ENCODE measurements at places on chromosomes 5 and 9. TPM values are rescaled to one million over a fixed set of nuclear protein-coding genes. Genes with fewer than 3 reads are reported as not detected.
A peak's percentile ranks its signal among the peaks of the same experiment; 100 is the strongest.

DNA sequence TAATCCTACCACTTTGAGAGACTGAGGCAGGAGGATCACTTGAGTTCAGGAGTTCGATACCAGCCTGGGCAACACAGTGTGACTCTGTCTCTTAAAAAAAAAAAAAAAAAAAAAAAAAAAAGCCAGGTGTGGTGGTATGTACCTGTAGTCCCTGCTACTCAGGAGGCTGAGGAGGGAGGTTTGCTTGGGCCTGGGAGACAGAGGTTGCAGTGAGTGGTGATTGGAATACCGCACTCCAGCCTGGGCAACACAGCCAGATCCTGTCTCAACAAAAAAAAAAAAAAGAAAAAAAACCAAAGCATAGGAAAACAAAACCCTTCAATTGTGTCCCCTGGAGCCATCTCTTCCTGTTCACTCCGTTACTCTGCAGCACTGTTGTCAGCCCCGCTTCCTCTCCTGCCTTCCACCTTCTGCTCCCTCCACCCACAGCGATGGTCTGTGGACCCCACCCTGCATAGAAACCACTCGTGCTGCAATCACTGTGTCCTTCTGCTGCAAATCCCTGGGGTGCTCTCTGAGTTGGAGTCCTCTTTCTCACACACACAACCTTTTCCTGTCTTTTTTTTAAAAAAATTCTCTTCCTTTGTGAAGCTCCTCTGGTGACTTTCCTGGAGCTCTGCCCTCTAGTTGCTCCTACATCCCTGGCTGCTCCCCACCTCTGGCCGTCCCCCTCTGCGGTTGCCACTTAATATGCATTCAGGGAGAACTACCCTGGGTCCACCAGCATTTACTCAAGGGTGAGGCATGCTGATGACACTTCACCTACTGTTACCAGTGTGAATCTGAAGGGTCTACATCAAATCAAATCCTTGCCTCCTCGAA, 22.2 kb downstream of the CCT5 start:
- H3K36me3 ChIP-seq, result peaks cover 4% of the 10 kb centered on the region
- no peak for DNase-seq
- H3K27ac ChIP-seq, result no peak overlapping the region
- H3K4me3 ChIP-seq, result no peak overlapping the region
- peaks cover 2% of the 10 kb centered on the region for H3K27me3 ChIP-seq

- no peaks in the 10 kb centered on the region for H3K36me3 ChIP-seq
- no peaks in the 10 kb centered on the region for H3K4me1 ChIP-seq
- no peak overlapping the region for H3K27ac ChIP-seq
Observed at GRCh38 chr5:88829054-88829453, 53.9 kb downstream of the MEF2C start.

DNA sequence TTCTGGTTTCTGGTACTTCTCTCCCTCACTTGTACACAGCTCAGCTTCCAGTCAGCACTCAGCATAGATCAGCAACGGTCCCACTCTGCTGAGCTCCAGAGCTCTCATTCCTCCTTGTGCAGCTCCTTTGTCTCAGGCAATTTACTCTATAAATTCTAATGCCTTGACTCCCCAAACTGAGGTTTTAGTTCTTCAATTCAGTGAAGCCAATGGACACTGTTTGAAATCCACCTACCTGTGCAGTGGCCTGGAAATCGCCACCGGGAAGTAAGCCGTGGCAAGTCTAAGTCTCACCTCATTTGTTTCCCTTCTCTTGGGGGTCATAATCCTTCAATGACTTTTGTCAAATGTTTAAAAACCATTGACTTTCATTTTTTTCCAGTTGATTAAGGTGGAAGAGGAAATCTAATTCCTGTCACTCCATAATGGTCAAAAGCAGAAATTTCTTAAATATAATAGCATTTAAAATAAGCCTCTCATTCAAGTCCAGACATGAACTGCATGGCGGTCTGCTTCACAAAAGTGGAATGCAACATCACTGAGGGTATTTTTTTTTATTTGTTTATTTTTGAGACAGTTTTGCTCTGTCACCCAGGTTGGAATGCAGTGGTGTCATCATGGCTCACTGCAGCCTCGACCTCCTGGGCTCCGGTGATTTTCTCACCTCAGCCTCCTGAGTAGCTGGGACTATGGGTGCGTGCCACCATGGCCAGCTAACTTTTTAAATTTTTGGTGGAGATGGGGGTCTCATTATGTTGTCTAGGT, 79.6 kb downstream of the C7 start:
- H3K36me3 ChIP-seq, result no peaks in the 10 kb centered on the region
- no peaks in the 10 kb centered on the region for H3K27me3 ChIP-seq
- no peak overlapping the region for H3K27ac ChIP-seq
- no peak for DNase-seq
- no peak overlapping the region for H3K4me3 ChIP-seq
- H3K4me1 ChIP-seq, result peaks cover 4% of the 10 kb centered on the region

DNA sequence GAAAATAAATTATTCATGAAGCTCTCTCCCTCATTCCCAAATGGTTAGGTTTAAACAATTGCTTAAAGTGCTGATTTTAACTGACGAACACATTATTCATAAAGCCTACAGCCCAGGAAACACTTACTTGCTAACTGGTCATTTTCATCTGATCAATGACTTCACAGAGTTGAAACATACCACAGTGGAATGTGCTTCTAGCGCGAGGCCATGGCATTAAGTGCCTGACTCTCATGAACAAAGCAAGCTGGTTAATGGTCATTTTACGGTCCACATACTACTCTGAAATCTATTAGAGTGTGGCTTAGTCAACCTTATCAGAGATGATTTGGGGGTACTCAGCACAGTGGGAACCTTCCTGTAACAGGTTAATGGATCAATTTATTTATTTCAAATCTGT, 114.6 kb downstream of the MED27 start:
- DNase-seq, result no peak
- no peaks in the 10 kb centered on the region for H3K4me1 ChIP-seq
- peaks cover 4% of the 10 kb centered on the region for H3K36me3 ChIP-seq
- no peaks in the 10 kb centered on the region for H3K27me3 ChIP-seq

DNA sequence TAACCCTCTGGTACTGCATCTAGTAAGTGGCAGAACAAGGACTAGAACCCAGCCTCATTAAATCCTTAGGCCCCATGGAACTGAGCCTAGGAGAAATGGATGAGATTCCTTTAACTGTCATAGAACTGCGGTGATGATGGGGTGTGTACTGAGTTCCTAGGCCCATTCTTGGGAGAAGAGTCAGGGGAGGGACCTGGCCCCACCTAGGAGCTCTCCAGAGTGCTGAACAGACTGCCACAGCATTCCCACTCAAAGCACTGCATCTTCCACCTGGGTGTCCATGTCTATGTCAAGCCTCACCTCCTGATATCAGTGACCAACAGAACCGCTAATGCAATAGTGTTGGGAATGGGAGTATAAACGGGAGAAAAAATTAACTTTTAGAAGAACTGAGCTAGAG, 36.6 kb downstream of the TTLL11 start:
- no peaks in the 10 kb centered on the region for H3K36me3 ChIP-seq
- DNase-seq, result no peak
- no peak overlapping the region for H3K27ac ChIP-seq
- H3K4me1 ChIP-seq, result peaks cover 2% of the 10 kb centered on the region
- H3K4me3 ChIP-seq, result no peak overlapping the region

- no peaks in the 10 kb centered on the region for H3K36me3 ChIP-seq
- H3K27me3 ChIP-seq, result no peaks in the 10 kb centered on the region
- peak within 1 kb of the TSS; percentile 32 for H3K4me3 ChIP-seq
- no peaks in the 10 kb centered on the region for H3K4me1 ChIP-seq
- DNase-seq, result peak; percentile 60
Observed at GRCh38 chr5:151686674-151687407, at the start of gene SPARC. TSS of gene SPARC (minus strand) at chr5:151686915. CDS start at chr5:151676188, 10,727 bp downstream.

- H3K4me1 ChIP-seq, result no peaks in the 10 kb centered on the region
- no peaks in the 10 kb centered on the region for H3K27me3 ChIP-seq
- H3K36me3 ChIP-seq, result no peaks in the 10 kb centered on the region
- no peak for DNase-seq
Observed at GRCh38 chr5:95565280-95565920, 10.5 kb downstream of the ARSK start.

DNA sequence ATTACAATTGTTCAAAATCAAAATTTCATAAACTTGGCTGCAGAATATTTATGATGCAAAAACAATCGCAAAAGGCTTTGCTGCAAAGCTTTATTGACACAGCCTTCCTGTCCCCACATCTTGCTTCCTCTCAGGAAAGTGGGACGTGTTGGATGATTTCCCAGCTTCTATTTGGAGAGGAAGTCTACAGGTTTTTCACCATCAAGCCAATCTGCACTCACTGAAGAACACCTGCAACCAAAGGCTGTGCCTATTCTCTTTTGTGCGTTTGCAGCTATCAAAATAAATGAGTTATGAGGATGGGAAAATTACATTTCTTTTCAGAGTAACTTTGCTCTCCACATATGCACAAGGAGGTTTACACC, 214.4 kb downstream of the PLK2 start:
- H3K27me3 ChIP-seq, result no peaks in the 10 kb centered on the region
- no peak overlapping the region for H3K4me3 ChIP-seq
- no peak for DNase-seq
- H3K36me3 ChIP-seq, result no peaks in the 10 kb centered on the region
- H3K4me1 ChIP-seq, result no peaks in the 10 kb centered on the region
- H3K27ac ChIP-seq, result no peak overlapping the region

- H3K4me1 ChIP-seq, result no peaks in the 10 kb centered on the region
- no peak overlapping the region for H3K4me3 ChIP-seq
- H3K27ac ChIP-seq, result no peak overlapping the region
- DNase-seq, result no peak
- no peaks in the 10 kb centered on the region for H3K27me3 ChIP-seq
Observed at GRCh38 chr5:169626779-169627178, 10.3 kb upstream of the DOCK2 start.

GRCh38 chr9:32589083-32589723, 16.2 kb upstream of the NDUFB6 start:
- H3K4me3 ChIP-seq, result no peak overlapping the region
- no peak overlapping the region for H3K27ac ChIP-seq
- no peaks in the 10 kb centered on the region for H3K27me3 ChIP-seq
- no peaks in the 10 kb centered on the region for H3K36me3 ChIP-seq

SURF1 gene
- polyA plus RNA-seq, result 83.3 TPM

MRPS2 gene
- 46.0 TPM for polyA plus RNA-seq

OMD gene
- polyA plus RNA-seq, result 0.10 TPM

Data from small intestine (tissue), 16 donors.